ENCODE measurements at places on chromosomes 4 and X. TPM values are rescaled to one million over a fixed set of nuclear protein-coding genes. Genes with fewer than 3 reads are reported as not detected.

DNA sequence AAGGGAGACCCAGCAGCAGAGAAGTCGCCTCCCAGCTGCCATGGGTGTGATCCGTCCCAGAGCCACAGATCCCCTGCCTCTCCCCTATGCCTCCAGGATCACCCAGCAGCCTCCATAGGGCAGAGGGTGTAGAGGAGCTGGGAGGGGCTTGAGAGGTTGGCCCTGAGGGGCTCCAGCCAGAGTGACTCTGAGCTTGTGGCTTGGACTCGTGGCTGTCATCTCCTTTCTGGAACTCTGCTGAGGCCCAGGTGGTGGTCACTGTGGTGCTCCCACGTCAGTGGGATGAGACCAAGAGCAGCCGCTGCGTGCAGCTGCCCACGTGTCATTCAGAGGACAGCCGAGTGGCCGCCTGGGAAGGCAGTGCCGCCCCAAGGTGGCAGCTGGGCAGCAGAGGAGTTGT is 4.2 kb downstream of the TACC3 start:
- no peak for DNase-seq

GRCh38 chr4:176902710-176903323 is 110.1 kb upstream of the VEGFC start:
- peak; percentile 85 for DNase-seq

GRCh38 chr4:58602731-58603359 is 1492.7 kb upstream of the IGFBP7 start:
- DNase-seq: no peak

DNA sequence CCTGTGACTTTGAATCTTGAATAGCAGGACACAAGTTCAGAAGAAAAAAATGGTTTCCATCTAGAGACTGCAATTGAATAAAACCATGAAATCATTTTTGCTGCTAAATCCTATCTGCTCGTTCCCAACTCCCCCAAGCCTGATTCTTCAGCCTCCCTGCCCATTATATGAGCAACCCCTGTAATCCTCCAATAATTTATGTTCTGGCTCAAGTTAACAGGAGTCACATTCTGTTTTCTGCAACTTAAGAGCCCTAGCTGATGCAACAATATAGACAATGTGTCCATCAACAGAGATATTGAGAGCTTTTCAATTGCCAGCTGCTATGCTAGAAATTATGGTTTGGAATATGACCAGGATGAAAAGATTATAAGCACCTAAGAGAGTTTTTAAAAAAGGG is 84.1 kb downstream of the LDB2 start:
- no peak for DNase-seq

The FREM3 gene
- not detected for polyA plus RNA-seq

DNA sequence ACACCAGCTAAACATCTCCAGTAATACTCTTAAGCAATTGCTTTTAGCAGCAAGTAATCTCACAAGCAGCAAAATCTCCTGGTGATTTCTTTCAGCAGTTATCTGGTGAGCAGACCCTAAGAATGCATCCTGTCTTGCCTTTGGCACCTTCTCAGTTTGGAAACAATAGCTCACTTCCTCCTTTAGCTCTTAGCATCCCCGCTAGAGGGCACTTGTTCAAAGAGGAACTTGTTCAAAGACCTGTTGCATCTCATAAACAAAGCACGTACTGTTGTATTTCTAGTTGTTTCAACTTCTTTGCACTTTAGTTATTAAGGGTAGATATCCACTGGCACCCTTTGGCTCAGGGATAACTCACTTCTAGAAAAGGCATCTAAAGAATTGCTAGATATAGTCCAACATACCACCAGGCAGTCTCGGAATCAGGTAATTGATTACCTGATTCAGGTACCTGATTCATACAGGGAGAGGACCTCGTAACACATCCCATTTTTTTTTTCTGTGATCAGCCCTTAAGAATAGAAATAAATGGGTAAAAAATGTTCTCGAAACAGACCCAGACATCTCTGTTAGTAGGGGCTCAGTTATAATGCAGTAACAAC is 81.9 kb upstream of the QRFPR start:
- peak; percentile 8 for DNase-seq

The ENAM gene
- 0.01 TPM for polyA plus RNA-seq

DNA sequence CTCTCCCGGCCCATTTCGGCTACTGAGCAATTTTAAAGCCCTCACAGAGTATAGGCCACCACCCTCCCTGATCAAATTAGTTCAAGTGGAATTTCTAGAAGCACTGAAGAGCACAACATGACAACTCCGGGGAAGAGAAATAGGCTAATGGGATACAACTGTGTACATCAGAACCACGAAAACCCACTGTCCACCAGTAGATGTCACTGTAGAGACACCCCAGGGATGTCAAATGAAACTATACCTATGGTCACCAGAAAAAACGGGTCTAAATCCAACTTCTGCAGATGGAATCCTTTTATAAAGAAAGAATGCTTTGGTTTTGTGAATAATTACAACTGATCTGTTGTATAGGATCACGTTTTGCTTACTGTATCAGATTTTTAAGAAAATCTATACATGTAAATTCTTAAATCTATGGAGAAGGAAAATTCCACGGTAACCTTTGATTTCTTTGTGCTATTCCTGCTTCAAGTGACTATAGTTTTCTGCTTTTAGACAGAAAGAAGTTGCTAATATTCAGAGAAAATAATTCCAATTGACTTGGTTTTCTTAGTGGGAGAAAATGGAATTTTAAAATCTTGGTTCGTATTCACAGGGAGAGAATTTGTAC is 29.5 kb upstream of the MAP3K15 start:
- DNase-seq: no peak

GRCh38 chrX:5057786-5058185 is 1170.9 kb downstream of the NLGN4X start:
- DNase-seq: no peak

- DNase-seq: no peak
Measured at GRCh38 chr4:187224560-187224959, 500.9 kb upstream of the FAT1 start.

The LNX1 gene
- polyA plus RNA-seq: 0.09 TPM

DNA sequence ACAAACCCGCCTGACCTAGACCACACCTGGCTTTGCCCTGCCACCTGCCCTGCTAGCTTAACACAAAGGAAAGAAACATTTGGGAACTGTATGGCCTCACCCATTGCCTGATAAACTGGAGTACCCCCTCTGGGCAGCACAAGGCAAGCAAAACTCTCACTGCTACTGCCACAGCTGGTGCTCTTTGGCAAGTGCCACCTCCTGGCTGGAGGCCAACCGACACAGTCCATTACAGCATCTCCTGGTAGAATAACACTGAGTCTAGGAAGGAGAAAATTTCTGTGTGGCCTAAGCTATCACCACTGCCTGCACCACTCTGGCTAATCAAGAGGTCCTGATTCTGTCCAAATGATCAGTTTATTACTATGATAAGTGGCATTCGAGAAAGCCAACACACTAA is 18.9 kb upstream of the SPANXN3 start:
- DNase-seq: no peak

GRCh38 chrX:96684339-96685209 is at the start of gene DIAPH2:
Gene DIAPH2 (plus strand): TSS chrX:96684842.
- DNase-seq: peak; percentile 19

- DNase-seq: no peak
Measured at GRCh38 chr4:111502626-111503025, 642.6 kb upstream of the FAM241A start.

- no peak for DNase-seq
Measured at GRCh38 chr4:85489273-85489981, 14.5 kb downstream of the ARHGAP24 start.

GRCh38 chr4:128310266-128310697 is 22.7 kb upstream of the PGRMC2 start:
- DNase-seq: no peak

- DNase-seq: no peak
Measured at GRCh38 chrX:16659321-16659720, 9.4 kb downstream of the S100G start.

GRCh38 chr4:17875402-17876070 is 64.8 kb downstream of the NCAPG start:
- DNase-seq: no peak

The ATP2B3 gene
- not detected for polyA plus RNA-seq

The SYN1 gene
- polyA plus RNA-seq: 0.48 TPM

DNA sequence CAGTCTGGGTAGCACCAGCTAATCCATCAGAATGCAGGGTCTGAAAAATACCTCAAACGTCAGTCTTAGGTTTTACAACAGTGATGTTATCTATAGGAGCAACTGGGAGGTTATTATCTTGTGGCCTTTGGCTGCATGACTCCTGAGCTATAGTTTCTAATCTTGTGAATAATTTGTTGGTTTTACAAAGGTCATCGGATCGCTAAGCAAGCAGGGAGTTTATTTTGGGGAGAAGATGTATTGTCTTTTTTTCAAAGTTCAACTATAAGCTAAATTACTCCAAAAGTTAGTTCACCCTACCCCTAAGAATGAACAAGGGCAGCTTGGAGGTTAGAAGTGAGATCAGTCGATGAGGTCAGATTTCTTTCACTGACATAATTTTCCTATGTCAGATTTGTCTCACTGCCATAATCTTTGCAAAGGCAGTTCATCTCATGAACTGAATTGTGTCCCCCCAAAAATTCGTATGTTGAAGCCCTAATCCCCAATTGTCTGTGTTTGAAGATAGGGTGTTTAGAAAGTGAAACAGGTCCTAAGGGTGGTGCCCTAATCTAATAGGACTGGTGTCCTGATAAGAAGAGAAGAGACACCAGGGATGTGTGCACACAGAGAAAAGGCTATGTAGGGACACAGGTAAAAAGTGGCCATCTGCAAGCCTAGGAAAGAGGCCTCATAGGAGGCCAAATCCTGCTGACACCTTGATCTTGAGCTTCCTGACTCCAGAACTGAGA is 175.8 kb upstream of the GALNT7 start:
- DNase-seq: no peak

The PAGE5 gene
- not detected for polyA plus RNA-seq

GRCh38 chr4:177308847-177309521 is 690 bp upstream of the NEIL3 start:
- DNase-seq: no peak

- no peak for DNase-seq
Measured at GRCh38 chrX:19811807-19812604, 75.4 kb downstream of the SH3KBP1 start.

The TBX22 gene
- polyA plus RNA-seq: not detected

- no peak for DNase-seq
Measured at GRCh38 chrX:154873329-154873728, 12.8 kb upstream of the F8A1 start.

- no peak for DNase-seq
Measured at GRCh38 chr4:186954509-186954908, 230.9 kb upstream of the FAT1 start.

The EREG gene
- polyA plus RNA-seq: 0.48 TPM

The GPAT3 gene
- polyA plus RNA-seq: 0.37 TPM

The SNCA gene
- 0.50 TPM for polyA plus RNA-seq

DNA sequence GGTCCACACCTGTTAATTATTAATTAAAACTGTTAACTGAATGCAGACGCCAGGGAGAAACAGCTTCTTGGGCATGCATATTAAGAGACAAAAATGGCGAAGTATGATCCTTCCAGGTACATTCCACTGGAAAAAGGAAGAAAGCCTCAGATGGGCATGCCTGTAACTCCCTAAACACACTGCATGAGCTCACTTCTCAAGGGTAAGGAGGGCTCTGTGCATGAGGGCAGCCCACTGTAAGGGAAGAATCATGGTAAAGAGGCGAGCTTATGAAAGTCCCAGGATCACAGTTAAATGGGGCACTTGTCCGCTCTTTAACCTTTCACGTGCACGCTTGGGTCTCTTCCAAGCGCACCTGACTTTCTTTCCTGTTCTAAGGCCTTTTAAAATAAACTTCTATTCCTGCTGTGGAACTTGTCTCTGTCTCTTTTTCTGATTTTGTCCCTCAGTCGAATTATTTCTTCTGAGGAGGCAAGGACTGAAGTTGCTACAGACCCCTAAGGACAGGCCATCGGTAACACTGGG is 321.7 kb downstream of the PPP1R2C start:
- DNase-seq: no peak

The NPY2R gene
- polyA plus RNA-seq: not detected

The MXRA5 gene
- 36.5 TPM for polyA plus RNA-seq

GRCh38 chrX:3485727-3486126 is 139.3 kb upstream of the MXRA5 start:
- no peak for DNase-seq
